ENCODE measurements at places on chromosomes 1 and 21. TPM values are rescaled to one million over a fixed set of nuclear protein-coding genes. Genes with fewer than 3 reads are reported as not detected.

Gene AIM2
- total RNA-seq, result 1.1 TPM

DNA sequence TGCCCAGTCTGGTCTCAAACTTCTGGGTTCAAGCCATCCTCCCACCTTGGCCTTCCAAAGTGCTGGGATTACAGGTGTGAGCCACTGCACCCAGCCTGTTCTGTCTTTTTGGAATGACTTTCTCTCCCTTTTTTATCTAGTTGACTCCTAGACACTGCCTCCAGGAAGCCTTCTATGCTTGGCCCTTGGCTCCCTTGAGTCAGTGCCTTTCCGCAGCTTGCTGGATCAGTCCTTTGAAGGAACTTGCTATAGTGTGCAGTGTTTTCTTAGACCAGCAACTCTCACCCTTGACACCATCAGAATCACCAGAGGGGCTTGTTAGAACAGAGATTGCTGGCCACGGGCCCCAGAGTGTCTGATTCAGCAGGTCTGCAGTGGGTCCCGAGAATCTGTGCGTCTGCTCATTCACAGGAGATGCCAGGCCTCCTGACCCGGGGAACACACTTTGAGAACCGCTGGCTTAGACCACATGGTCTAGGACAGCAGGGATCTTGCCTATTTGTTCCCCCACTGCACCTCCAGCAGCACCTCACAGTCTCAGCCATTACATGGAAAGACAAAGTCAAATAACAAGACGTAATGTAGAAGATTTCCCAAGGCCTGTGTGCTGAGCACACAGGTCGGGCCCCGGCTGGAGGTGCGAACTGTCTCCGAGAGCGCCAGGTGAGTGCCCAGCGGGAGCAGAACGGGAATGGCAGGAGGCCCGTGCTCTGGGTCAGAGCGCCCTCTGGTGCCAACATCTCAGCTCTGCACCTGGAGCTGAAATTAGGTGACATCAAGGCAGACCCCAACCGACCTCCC lies 27.4 kb upstream of the CTPS1 start:
- H3K27ac ChIP-seq, result no peak overlapping the region
- peak; percentile 91 for DNase-seq
- no peak overlapping the region for H3K4me3 ChIP-seq
- H3K36me3 ChIP-seq, result no peaks in the 10 kb centered on the region
- peaks cover 5% of the 10 kb centered on the region for H3K27me3 ChIP-seq
- peaks cover 15% of the 10 kb centered on the region for H3K4me1 ChIP-seq

GRCh38 chr1:70685300-70686286 lies 274.5 kb downstream of the CTH start:
- peak overlapping the region; percentile 40 for H3K4me3 ChIP-seq
- H3K27ac ChIP-seq, result no peak overlapping the region
- peaks cover 2% of the 10 kb centered on the region for H3K27me3 ChIP-seq
- DNase-seq, result peak; percentile 67
- no peaks in the 10 kb centered on the region for H3K36me3 ChIP-seq

DNA sequence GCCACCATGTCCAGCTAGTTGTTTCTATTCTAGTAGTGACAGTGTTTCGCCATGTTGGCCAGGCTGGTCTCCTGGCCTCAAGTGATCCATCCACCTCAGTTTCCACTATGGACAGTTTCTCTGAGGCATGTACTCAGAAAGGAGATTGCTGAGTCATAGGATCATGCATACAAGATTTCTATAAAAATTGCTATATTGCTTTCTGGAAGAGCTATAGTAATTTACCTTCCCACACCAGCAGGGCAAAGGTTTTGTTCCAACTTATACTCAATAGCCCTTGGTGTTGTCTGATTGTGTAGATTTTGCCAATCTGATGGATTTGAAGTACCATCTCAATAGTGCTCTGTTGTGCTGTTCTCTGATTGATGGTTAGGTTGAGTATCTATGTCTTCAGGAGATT lies 15.6 kb upstream of the ATP1A1 start:
- no peak overlapping the region for H3K4me3 ChIP-seq
- no peak for DNase-seq
- no peak overlapping the region for H3K27ac ChIP-seq
- no peaks in the 10 kb centered on the region for H3K27me3 ChIP-seq
- peaks cover 11% of the 10 kb centered on the region for H3K4me1 ChIP-seq
- H3K36me3 ChIP-seq, result no peaks in the 10 kb centered on the region

- H3K4me1 ChIP-seq, result peaks cover 5% of the 10 kb centered on the region
- no peak overlapping the region for H3K4me3 ChIP-seq
- no peaks in the 10 kb centered on the region for H3K27me3 ChIP-seq
- H3K27ac ChIP-seq, result no peak overlapping the region
- peaks cover 4% of the 10 kb centered on the region for H3K36me3 ChIP-seq
Measured at GRCh38 chr21:28142697-28143096, 850.0 kb downstream of the LTN1 start.

DNA sequence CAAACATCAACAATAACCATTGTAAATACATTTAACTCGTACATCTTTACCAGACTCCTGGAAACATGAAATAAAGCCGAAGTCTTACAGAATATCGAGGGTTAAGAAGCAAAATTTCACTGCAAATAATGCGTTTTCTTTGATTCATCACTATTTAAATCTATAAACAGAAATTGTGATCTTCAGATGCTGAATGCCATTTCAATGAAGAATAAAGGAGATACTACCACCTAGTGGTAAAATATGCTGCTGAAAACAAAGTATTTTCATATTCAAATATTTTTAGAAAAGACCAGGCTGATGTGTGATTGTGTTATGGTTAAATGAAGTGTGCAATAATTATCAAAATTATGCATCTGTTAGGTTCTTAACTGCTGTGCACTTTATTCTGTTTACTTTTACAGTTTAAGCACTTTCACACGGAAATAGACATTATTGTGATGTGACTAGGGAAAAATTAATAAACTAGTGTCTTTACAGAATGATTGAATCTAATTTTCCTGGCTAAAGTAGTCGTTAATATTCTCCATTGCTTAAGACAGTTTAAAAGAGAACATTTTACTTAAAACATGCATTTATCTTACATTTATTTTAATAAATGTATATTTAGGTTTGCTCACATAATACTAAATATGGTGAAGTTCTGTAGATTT lies 1093.1 kb downstream of the MRPL39 start:
- no peak overlapping the region for H3K4me3 ChIP-seq
- H3K27ac ChIP-seq, result no peak overlapping the region
- no peak for DNase-seq
- H3K4me1 ChIP-seq, result no peaks in the 10 kb centered on the region

GRCh38 chr1:22347854-22348760 lies 103.5 kb upstream of the ZBTB40 start:
- H3K4me3 ChIP-seq, result no peak overlapping the region
- H3K27me3 ChIP-seq, result peaks cover 7% of the 10 kb centered on the region
- H3K27ac ChIP-seq, result no peak overlapping the region
- no peaks in the 10 kb centered on the region for H3K36me3 ChIP-seq
- DNase-seq, result no peak

Gene GPATCH4
- 38.2 TPM for total RNA-seq

GRCh38 chr21:38291874-38292273 lies 35.1 kb downstream of the KCNJ15 start:
- no peaks in the 10 kb centered on the region for H3K36me3 ChIP-seq
- no peak overlapping the region for H3K27ac ChIP-seq
- H3K4me3 ChIP-seq, result no peak overlapping the region
- H3K4me1 ChIP-seq, result peaks cover 20% of the 10 kb centered on the region
- no peaks in the 10 kb centered on the region for H3K27me3 ChIP-seq

GRCh38 chr1:90045853-90046563 lies 51.1 kb downstream of the ZNF326 start:
- H3K27ac ChIP-seq, result no peak overlapping the region
- H3K27me3 ChIP-seq, result no peaks in the 10 kb centered on the region
- no peaks in the 10 kb centered on the region for H3K36me3 ChIP-seq
- no peak overlapping the region for H3K4me3 ChIP-seq
- peaks cover 6% of the 10 kb centered on the region for H3K4me1 ChIP-seq
- peak; percentile 50 for DNase-seq

DNA sequence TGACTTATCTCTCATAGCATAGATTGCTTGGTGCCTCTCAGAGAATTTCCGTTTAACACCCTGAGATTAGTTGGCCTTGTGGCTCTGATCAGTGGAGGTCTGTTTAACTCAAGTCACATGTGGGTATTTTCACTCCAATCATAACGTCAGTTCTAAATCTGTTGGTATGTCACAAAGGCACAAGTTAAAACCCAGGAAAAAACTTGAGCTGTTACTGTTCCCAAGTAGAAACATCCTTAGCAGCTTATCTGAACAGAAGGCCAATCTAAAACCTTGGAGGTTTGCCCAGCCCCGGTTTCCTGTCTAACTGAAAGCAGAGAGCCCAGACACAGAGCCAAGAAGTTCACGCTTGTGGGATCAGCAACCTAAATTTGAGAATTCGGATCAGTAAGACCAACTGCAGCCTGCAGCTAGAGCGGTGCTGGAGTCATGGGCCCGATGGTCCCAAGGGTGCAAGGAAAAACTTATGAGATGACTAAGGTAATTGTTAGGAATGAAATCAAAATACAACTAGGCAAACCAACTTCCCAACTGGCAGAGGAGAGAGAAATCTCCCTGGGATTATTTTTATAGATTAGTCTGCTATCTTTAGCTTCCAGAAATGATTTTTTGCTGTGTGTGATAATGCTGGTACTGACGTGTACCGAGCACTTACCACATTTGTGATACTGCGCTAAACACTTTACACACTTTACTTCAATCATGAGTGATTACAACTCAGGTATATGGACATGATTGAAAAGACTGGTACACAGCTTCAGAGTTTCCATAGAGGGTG lies 90.2 kb upstream of the C1orf21 start:
- peaks cover 7% of the 10 kb centered on the region for H3K4me1 ChIP-seq
- no peak overlapping the region for H3K27ac ChIP-seq
- no peak for DNase-seq
- H3K36me3 ChIP-seq, result no peaks in the 10 kb centered on the region

Gene PHGDH
- total RNA-seq, result 592 TPM

GRCh38 chr1:15574741-15575140 lies 10.1 kb downstream of the AGMAT start:
- no peak overlapping the region for H3K4me3 ChIP-seq
- H3K27me3 ChIP-seq, result no peaks in the 10 kb centered on the region
- DNase-seq, result no peak
- H3K4me1 ChIP-seq, result no peaks in the 10 kb centered on the region

Gene CRP
- total RNA-seq, result 0.85 TPM

DNA sequence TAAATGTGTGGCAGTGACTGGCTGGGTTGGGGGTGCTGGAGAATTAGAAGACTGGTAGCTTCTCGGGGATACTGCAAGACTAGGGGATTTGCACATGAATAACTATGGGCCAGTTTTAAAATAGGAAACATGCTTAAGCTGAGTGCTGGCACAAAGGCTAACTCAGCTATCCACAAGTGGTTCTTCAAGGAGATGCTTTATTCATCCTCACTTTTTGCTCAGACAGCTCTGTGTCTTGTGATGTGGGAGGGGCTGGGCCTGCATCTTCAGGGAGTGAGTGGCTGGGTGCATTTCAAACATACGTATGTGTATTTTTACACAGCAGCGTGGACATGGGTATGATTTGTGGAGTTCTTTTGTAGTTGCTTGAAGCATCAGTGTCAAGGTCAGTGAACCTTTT lies 2.3 kb downstream of the COQ8A start:
- H3K4me3 ChIP-seq, result peak overlapping the region; percentile 20
- no peak for DNase-seq
- H3K36me3 ChIP-seq, result no peaks in the 10 kb centered on the region
- H3K4me1 ChIP-seq, result peaks cover 63% of the 10 kb centered on the region

DNA sequence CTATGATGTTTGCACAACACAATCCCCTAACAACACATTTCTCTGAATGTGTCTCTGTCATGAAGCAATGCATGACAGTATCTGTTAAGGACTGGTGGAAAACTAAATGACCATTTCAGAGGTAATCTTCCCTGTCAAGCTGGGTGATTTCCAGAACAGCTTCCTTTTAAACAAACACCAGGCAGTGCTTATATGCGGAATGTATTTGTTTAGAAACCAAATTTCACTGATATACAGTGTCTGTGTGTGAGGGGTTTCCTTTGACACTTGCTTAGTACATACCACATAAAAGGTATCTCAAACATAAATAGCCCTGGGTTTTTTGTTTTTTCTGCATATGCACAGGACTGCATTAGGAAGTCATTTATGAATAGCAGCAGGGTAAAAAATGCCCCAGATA lies 95.6 kb downstream of the TGFBR3 start:
- H3K27ac ChIP-seq, result no peak overlapping the region
- H3K27me3 ChIP-seq, result peaks cover 4% of the 10 kb centered on the region
- peaks cover 4% of the 10 kb centered on the region for H3K36me3 ChIP-seq
- DNase-seq, result no peak
- no peak overlapping the region for H3K4me3 ChIP-seq

GRCh38 chr1:44587796-44588460 lies 86.4 kb downstream of the TMEM53 start:
- no peak for DNase-seq
- H3K36me3 ChIP-seq, result no peaks in the 10 kb centered on the region
- peaks cover 34% of the 10 kb centered on the region for H3K4me1 ChIP-seq
- peaks cover 2% of the 10 kb centered on the region for H3K27me3 ChIP-seq
- no peak overlapping the region for H3K27ac ChIP-seq

Gene EXTL1
- 1.9 TPM for total RNA-seq

Gene ARHGAP30
- total RNA-seq, result 0.52 TPM

GRCh38 chr1:119870917-119871596 lies 25.3 kb downstream of the ADAM30 start:
- peaks cover 4% of the 10 kb centered on the region for H3K4me1 ChIP-seq
- peak; percentile 97 for DNase-seq
- H3K27me3 ChIP-seq, result peaks cover 6% of the 10 kb centered on the region
- H3K4me3 ChIP-seq, result no peak overlapping the region
- H3K36me3 ChIP-seq, result no peaks in the 10 kb centered on the region

- no peaks in the 10 kb centered on the region for H3K27me3 ChIP-seq
- H3K4me1 ChIP-seq, result peaks cover 31% of the 10 kb centered on the region
- H3K27ac ChIP-seq, result no peak overlapping the region
- H3K36me3 ChIP-seq, result peaks cover 14% of the 10 kb centered on the region
Measured at GRCh38 chr1:210076620-210077019, 138.6 kb downstream of the SYT14 start.

Gene KANK4
- 0.23 TPM for total RNA-seq

Gene GADD45A
- total RNA-seq, result 24.0 TPM

DNA sequence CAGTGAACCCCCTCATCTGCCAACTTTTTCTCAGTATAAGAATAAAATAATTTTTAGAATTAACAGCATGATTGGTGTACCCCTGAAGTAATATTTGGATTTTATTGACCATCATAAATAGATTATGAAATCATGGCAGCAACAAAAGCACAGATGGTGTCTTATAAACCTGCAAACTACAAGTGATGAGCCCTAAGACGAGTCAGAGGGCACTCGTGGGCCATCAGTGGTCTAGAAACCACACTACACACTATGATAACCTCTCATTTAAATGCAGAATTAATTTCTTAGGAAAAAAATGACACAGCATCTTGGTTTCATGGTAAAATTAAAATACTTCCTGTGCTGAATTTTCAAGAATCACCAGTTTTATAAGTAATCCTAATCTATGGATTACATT lies 312.4 kb downstream of the PTBP2 start:
- H3K4me1 ChIP-seq, result no peaks in the 10 kb centered on the region
- H3K4me3 ChIP-seq, result no peak overlapping the region
- no peaks in the 10 kb centered on the region for H3K36me3 ChIP-seq

DNA sequence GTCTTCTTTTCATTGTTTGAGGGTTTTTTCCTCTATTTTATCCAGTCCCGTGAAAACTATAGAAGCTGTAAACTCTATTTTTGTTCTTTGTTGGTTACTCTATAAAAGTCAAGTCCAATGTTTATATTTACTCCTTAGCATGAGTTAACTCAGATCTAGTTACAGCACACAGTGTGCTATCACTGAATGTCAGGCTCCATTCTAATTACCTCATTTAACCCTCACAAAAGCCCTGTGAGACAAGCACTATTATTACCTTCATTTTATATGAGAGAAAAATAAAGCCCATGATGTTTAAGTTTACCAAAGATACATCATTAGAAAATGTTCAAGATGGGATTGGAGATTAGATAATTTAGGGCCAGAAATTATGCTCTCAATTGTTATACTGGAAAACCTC lies 251.4 kb upstream of the SNX7 start:
- DNase-seq, result no peak
- H3K36me3 ChIP-seq, result peaks cover 13% of the 10 kb centered on the region
- H3K4me1 ChIP-seq, result no peaks in the 10 kb centered on the region

All from WTC11 (cell line).